Osteoblast (primary cell): ENCODE measurements at places on chromosomes 6 and 20. TPM values are rescaled to one million over a fixed set of nuclear protein-coding genes. Genes with fewer than 3 reads are reported as not detected.
A peak's percentile ranks its signal among the peaks of the same experiment; 100 is the strongest.

The APOM gene
- 1.1 and 1.2 TPM in 2 replicates for total RNA-seq

The HTR1B gene
- not detected in 2 replicates for total RNA-seq

The CDH26 gene
- total RNA-seq: under 0.01 and 0.29 TPM in 2 replicates

The RNF144B gene
- 4.4 and 5.8 TPM in 2 replicates for total RNA-seq

DNA sequence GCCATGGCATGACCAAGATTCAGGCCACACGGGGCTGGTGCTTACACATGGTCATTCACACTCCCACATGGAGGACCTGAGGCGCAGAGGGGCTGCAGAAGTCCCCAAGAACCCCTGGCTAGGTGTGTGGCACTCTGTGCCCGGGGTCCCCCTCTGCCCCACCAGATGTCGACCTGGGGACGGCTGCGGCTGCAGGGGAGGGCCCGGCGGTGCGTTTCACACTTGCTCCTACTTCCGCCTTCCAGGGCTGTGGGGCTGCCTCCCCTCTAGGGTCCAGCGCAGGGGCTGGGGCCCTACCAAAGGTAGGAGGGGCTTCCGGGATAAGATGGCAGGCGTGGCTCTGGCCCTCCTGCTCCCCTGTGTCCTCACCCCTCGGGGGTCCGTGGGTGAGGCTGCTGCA is 81.1 kb upstream of the SLCO4A1 start:
- no peaks in the 10 kb centered on the region for H3K4me1 ChIP-seq
- no peak for DNase-seq
- no peaks in the 10 kb centered on the region for H3K36me3 ChIP-seq
- H3K4me3 ChIP-seq: no peak overlapping the region
- H3K27ac ChIP-seq: no peak overlapping the region
- H3K27me3 ChIP-seq: peaks cover 47% of the 10 kb centered on the region

- no peaks in the 10 kb centered on the region for H3K27me3 ChIP-seq
- no peak overlapping the region for H3K4me3 ChIP-seq
- no peak for DNase-seq
- H3K27ac ChIP-seq: peak overlapping the region; percentile 52
- no peaks in the 10 kb centered on the region for H3K36me3 ChIP-seq
- H3K4me1 ChIP-seq: peaks cover 20% of the 10 kb centered on the region
Measured at GRCh38 chr6:137708481-137708880, 158.6 kb upstream of the TNFAIP3 start.

DNA sequence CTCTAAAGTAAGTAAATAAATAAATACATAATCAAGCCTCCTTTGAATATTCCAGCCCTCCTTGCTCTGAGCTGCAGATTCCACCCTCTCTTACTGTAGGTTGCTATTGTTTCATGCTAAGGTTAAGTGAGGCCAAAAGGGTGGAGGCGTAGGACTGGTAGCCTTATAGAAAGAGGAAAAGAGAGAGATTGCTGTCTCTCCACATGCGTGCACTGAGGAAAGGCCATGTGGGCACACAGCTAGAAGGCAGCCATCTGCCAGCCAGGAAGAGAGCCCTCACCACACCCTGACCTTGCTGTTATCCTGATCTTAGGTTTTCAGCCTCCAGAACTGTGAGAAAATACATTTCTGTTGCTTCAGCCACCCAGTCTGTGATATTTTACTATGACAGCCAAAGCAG is 87.4 kb upstream of the SHLD1 start:
- no peak for DNase-seq
- H3K4me3 ChIP-seq: no peak overlapping the region
- no peak overlapping the region for H3K27ac ChIP-seq

DNA sequence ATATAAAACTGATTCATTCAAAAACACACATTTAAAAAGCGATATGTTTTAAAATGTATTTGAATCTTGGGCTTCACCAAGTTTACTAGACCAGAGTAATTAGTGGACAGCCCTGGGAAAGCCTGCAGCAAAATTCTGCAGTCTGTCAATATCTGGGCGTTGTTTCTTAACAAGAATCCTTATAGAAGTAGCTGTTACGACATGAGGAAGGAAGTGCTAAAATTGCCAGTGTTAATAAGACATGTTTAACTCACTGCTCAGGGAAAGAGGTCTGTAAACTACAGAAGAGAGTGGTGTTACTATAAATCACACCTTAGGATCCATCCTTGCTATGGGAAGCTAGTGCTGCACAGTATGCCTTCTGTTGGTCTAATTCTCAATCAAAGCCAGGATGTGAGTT is 120.6 kb downstream of the TBX18 start:
- no peaks in the 10 kb centered on the region for H3K27me3 ChIP-seq
- no peak overlapping the region for H3K4me3 ChIP-seq
- H3K36me3 ChIP-seq: no peaks in the 10 kb centered on the region
- no peak overlapping the region for H3K27ac ChIP-seq
- H3K4me1 ChIP-seq: peaks cover 33% of the 10 kb centered on the region
- no peak for DNase-seq

GRCh38 chr20:62652894-62653305 is 10.6 kb downstream of the SLCO4A1 start:
- H3K4me3 ChIP-seq: peak overlapping the region; percentile 62
- H3K27me3 ChIP-seq: no peaks in the 10 kb centered on the region
- H3K36me3 ChIP-seq: no peaks in the 10 kb centered on the region
- DNase-seq: no peak

DNA sequence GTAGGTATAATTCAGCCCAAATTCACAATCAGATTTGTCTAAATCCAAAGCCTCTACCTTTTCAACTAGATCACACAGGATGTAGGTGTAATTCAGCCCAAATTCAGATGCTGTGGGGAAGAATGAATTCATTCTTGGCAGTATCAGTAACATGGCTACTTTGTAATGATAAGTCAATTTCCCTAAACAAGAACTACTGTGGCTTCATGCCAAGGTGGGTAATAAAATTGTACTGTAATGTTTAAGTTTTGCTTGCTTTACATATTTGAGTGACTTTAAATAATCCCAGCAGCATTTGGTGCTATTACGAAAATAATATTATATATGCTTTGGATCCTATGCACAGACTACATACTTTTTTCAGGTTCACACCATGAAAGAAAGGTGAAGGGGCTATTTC is 239.1 kb downstream of the HDGFL1 start:
- H3K4me1 ChIP-seq: no peaks in the 10 kb centered on the region
- no peak overlapping the region for H3K27ac ChIP-seq
- H3K27me3 ChIP-seq: no peaks in the 10 kb centered on the region

DNA sequence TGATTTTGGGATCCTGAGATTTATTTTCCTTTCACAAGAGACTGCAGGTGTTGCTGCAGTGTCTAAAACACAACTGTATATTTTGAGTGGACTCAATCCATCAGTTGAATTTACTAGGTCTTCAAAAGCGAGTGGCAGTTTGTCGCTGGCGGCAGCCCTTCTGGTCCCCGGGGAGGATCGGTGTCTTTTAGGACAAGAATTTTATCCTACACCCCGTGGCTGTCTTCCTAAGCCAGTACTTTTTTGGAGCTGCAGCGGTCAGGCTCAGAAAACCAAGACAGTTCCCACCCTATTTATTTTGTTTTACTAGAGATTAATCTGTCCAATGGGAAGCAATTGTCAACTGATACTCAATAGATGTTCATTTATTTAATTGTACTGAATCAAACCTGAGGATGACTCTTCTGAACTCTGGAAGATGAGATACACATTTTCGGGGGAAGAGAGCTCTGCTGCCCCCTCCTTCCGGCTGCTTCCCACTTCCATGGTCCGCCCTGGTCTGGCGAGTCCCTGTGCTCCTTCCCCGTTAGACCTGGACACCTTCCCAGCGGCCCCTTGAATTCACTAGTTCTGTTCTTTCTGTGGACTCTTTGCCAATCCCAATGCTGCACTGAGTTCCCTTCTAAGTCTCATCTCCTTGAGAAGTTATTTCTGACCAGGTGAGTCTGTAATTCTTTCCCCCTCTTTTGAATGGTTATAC is 90.6 kb downstream of the ERMARD start:
- H3K36me3 ChIP-seq: no peaks in the 10 kb centered on the region
- peak; percentile 39 for DNase-seq
- H3K27me3 ChIP-seq: peaks cover 3% of the 10 kb centered on the region
- no peak overlapping the region for H3K27ac ChIP-seq

GRCh38 chr6:97187951-97188350 is 95.1 kb downstream of the MMS22L start:
- no peak overlapping the region for H3K4me3 ChIP-seq
- no peaks in the 10 kb centered on the region for H3K36me3 ChIP-seq
- no peaks in the 10 kb centered on the region for H3K27me3 ChIP-seq
- DNase-seq: no peak
- peaks cover 21% of the 10 kb centered on the region for H3K4me1 ChIP-seq

DNA sequence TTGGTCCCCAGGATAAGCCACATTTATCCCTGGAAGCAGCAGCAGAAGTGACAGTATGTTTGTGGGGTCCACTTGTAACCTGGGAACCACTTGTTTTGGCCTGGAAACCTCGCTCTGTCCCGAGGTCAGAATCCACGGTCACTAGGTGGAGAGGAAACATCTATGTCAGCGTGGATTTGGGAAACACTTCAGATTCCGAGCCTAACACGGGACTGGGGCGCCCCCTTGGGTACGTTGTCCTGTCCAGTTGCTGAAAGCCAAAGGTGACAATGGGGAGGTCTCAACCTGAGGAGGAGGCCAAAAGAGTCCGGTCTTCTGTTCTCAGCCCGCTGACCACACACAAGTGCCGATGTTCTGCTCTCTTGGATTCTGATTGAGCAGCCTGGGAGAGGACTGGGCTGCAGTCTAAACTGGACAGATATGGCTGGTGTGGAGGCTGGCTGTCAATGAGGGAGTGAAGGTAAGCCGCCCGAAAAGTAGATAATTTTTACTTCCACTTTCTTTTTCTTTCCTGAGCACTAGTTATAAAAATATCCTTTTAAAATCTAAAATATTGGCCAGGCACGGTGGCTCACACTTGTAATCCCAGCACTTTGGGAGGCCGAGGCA is 4.9 kb upstream of the ZFP57 start:
- no peak overlapping the region for H3K4me3 ChIP-seq
- H3K4me1 ChIP-seq: no peaks in the 10 kb centered on the region
- no peaks in the 10 kb centered on the region for H3K27me3 ChIP-seq
- DNase-seq: no peak

DNA sequence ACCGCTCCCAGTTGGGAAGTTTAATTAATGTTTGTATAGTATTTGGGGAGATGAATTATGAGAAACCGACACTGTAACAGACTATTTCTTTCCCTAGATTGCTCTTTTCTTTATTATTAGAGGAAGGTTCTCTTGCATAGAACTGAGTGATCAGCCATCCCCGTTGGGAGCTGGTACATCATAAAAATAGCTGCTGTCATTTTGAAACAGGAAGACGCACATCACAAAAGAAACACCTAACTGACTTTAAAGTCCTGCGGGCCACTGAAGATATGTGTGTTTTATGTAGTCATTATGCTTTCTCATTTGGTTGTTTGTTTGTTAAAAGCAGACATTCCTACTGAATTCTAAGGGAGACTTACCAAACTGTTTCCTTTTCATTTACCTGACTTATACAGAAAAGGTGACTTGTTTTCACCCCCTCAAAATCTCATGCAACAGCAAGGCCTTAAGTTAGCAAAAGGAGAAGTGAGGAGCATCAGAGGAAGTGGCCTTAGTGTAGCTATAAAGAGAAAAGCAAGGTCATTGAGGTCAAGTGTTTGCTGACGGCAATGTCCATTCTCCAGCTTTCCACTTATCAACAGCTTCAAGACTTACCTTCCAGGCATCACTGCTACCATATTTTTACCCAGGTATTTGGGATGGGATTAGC is 91.0 kb downstream of the PKHD1 start:
- H3K36me3 ChIP-seq: no peaks in the 10 kb centered on the region
- no peaks in the 10 kb centered on the region for H3K4me1 ChIP-seq
- H3K27me3 ChIP-seq: no peaks in the 10 kb centered on the region
